ENCODE measurements at places on chromosomes 6 and 20. TPM values are rescaled to one million over a fixed set of nuclear protein-coding genes. Genes with fewer than 3 reads are reported as not detected.
A peak's percentile ranks its signal among the peaks of the same experiment; 100 is the strongest.

- DNase-seq = no peak
These were observed 248.7 kb downstream of the C6orf118 start for GRCh38 chr6:165060720-165061119.

DNA sequence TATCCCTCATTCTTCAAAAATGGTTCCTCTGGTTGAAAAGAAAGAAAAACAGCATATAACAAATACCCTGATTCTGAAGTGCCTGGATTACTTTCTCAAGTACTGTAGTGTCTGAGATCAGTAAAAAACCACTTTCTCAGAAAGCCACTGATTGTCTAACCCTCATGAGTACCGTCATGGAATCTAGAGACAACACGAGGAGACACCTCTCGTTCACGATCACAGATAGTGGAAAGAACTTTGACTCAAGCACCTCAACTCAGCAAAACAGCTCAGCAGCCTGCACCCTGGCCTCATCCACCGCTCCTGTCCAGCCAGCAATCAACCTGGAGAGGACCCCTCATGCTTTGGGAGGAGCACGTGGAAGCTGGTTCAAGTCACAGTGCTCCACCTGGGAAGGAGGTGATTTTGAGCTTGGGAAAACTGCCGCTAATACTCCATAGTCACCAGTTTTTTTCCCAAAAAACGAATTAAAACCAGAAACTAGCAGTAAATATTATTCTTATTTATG is 1.0 kb downstream of the SCML4 start:
- no peak for DNase-seq

DNA sequence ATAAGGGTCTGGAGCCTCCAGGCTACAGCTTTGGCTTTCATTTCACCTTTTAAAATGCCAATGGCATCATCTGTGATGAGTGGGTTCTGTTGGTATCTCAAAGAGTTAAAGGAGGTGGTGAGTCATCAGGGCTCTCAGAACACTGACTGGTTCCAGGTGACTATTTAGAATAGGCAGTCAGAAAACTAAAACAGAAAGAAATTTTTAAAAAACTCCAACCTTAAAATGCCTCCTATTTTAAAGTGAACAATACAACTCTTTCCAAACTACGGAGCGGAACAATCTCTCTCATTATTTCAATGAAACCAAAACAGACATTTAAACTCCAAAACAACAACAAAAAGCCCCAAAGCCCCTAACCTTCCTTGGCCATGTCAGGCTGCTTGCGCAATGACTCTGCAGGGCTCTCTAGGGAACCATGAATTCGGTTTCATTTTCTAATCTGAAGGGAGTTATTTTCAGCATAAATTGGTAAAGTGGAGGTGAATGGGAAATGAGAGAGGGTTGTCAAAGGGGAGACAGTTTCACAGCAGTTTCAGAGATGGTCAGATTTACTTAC is 194.9 kb downstream of the KIF6 start:
- peak; percentile 36 for DNase-seq

- DNase-seq = no peak
These were observed 231.9 kb downstream of the CD83 start for GRCh38 chr6:14349507-14349906.

GRCh38 chr6:116531675-116532570 is 13.6 kb downstream of the TRAPPC3L start:
- peak; percentile 52 for DNase-seq

DNA sequence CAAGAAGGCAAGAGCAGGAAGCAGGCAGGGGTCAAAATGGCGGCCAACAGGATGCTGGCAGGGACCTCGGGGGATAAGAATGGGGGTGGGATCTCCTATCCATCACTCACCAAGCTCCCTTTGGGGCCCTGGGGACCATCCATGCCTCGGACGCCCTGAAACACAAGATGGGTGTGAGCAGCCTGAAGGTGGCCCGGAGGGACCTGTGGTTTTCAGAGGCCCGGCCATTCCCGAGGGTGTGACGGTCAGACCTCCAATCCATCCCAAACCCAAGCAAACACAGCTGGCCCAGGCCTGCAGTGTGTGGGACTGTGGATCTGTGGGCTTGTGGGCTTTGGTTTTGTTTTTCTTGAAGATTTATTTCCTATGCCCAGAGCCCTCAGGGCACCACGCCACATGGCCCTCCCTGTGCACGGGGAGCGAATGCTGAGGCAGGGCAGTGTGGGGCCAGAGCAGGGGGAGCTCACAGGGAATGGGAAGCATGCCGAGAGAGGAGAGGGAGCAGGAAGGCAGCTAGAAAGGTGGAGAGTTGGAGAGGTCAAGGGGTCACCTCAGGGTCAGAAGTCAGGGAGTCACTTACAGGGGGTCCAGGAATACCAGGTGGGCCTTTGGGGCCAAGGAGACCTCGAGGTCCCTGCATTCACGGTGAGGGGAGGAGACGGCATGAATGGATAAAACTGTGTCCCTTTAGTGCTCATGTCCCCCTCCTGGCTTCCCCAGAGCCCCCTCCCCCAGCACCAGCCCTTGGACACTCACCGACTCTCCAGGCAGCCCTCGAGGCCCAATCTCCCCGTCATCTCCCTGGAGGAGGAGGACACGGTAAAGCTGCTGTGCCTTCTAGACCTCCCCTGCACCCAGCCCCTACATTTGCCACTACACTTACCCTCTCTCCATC is 14.5 kb downstream of the COL11A2 start:
- DNase-seq = no peak

TFEB gene
- 14.1 TPM for total RNA-seq

OOEP gene
- not detected for total RNA-seq

TAP2 gene
- 42.4 TPM for total RNA-seq

WFDC5 gene
- not detected for total RNA-seq

LPA gene
- total RNA-seq = 0.24 TPM

Data from uterus (tissue), 4 donors.